8988T (cell line): ENCODE measurements at places on chromosomes 11 and 22.

GRCh38 chr11:112797648-112798293 lies 163.4 kb upstream of the NCAM1 start:
- no peak for DNase-seq

DNA sequence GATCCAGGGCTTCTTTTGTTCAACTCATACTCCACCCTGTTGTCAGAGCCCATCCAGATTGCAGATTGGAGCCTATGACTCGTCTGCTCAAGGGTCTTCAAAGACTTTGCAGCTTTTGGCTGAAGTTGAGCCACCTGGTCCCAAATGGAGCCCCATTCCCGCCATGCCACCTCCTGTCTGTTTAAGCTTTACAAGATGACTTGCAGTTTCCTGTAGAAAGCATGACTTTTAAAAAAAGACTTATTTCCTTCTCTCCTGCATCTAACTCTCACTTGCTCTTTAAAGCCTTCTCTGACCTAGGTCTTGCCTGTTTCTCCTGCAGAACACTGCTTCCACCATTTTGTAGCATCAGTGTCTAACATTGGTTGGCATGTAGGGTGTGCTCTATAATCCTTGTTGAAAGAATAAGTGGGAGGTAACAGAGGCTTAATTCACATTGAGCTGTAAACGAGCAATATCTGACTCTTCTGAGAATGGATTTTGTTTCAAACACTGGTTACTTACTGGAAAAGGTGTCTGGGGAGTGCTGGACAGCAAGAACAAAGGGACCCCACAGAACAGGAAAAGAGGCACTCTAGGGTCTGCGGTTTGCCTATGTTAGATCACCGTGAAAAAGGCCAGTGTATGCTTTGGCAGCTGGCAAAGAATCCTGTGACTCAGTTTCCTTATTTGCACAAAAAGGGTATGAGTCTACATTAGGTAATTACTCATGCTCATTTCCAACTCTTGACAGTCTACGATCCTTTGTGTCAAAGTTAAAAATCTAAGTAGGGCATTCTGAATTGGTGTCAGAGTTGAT lies 30.3 kb downstream of the NF2 start:
- no peak for DNase-seq

GRCh38 chr11:20047006-20047768 lies 113.1 kb downstream of the DBX1 start:
- no peak for DNase-seq

DNA sequence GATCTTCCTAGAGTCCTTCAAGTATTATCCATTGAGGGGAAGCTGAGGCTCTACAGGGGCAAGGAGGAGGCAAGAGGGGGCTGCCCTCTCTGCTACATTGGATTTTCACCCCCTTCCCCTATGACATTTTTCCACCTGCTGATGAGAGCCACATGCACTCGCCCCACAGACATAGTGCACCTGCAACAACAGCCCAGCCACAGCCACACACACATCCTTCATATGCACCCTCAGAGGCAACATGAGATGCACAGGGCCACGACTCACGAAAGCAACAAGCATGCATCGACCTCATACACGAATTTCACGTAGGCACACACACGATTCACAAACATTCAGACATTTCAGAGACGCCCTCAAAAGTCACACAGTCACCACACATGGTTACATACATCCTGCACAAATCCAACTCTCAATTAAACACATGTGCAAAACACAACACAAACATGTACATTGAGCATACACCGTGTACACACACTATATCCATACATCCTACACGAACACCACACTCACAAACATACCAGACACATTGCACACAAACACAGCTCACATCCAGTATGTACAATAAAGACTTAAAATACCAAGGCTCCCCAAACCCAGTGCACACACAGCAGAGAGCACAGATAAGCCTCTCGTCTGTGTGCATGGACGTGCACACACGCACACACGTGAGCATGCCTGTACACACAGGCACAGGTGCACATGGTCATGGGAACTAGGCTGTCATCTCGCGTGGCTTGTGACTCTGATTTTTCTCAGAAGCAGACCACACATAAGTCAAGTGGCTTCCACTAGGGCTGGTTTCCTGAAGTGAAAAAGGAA lies 6.3 kb upstream of the LRRC32 start:
- DNase-seq, result no peak

DNA sequence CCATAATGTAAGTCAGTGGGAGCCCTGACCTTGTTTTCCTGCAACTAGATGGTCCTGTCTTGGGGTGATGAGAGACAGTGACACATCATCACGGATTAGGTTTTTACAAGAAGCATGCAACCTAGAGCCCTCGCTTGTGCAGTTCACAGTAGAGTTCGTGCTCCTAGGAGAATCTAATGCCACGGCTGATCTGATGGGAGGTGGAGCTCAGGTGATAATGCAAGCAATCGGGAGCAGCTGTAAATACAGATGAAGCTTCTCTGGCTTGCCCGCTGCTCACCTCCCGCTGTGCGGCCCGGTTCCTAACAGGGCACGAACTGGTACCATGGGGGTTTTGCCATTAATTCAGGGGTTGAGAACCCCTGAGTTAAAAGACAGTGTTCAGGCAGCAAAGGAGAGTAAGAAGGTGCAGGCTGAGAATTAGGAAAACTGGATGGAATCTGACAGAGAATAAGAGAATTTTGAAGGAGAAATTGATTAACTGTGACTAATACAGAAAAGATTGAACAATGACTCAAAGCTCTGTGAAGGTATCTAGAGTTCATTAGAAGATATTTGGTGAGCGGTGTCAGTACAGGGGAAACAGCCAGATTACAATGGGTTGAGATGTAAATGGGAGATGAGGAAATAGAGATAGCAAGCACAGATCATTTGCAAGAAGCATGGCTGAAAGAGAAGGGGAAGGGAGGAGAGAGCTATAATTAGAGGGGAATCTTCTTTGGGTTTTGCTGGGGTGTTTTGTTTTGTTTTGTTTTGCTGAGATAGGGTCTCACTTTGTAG lies 21.0 kb downstream of the WEE1 start:
- DNase-seq, result no peak

DNA sequence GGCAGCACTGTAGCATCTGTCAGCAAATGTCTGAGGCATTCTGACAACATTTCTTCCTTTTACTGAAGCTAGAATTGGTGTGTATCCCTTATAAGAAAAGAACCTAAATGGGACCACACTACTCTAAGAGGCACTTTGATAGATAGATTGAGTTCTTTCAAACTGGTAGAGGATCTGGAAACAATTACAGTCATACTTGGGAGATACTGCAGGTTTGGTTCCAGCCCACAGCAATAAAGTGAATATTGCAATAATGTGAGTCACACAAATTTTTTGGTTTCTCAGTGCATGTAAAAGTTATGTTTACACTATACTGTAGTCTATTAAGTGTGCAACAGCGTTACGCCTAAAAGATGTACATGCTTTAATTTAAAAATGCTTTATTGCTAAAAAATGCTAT lies 96.9 kb downstream of the SBF2 start:
- no peak for DNase-seq

DNA sequence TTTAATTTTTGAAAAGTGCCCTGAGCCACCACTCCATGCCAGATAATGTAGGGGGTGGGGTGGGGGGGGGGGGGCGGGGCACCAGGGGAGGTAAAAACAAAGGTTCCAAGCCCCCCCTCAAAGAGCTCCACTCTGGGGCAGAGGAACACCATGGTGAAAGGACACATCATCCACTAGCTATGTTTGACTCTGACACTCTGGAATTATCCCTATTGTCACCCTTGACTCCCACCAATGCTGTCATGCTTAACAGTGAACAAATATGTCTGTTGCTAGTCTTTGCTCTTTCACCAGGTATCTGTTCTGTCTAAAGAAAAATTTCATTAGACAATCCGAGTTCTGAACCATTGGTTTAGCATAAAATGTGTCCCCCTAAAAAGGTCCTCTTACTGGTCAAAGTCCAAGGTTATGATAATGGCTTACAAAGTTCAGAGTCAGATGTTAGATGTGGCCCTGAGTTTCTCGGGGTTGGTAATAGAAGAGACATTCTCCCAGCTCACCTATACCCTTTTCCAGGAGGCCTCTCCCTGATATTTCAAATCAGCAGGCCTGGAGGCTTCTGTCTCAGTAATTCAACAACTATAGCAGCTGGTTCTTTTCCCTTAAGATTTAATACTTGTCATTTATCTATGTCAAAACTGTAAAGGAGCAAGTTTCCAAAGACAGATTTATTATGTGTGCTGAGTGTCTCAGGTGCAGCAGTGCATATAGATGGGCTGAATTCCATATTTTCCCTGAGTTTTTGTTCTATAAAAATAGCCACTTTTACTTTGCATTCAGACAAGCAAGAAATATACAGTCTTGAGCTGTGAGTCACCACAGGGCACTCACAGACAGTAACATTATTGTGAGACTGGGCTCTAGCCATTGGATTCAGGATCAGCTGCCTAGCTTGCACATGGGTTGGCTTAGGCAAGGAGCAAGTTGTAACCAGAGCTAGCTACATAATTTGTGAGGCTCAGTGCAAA lies 174.1 kb downstream of the CSNK2A3 start:
- peak; percentile 39 for DNase-seq

DNA sequence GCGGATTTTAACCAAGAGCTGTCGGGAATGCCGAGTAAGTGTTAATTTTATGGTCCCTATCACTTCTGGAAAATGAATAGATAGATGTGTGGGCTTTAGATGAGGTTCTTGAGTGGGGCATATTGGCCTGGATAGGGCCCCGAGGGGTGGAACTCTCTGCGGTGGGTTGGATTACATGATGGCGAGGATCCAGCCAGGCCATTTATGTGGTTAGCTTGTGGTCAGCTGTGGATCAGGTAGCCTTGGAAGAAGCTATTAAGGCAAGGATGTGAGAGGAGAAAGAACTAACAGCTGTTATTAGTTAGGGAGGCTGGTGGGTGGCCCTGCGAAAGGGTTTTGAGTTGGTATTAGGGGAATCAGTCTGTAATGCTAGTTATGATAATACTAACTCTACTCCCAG lies 268.4 kb downstream of the NELL1 start:
- DNase-seq, result no peak

DNA sequence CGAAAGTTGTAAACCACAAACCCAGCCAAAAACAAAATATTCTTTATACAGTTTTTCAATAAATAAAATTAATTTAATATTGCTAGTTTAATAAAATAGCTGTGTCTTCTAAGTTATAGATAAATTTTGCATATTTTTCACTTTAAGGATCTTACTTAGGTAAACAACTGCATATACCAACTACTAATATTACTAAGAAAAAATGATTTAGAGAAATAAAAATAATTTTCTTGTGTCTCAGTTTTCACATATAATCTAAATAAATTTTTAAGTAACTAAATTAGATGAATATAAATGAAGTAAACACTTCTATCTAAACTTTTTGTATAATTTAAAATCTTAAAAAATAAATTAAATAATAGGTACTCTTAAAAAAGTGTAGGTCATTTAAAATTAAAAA lies 67.1 kb upstream of the TOP3B start:
- no peak for DNase-seq

GRCh38 chr22:23752750-23753149 lies 1.5 kb downstream of the VPREB3 start:
- no peak for DNase-seq

DNA sequence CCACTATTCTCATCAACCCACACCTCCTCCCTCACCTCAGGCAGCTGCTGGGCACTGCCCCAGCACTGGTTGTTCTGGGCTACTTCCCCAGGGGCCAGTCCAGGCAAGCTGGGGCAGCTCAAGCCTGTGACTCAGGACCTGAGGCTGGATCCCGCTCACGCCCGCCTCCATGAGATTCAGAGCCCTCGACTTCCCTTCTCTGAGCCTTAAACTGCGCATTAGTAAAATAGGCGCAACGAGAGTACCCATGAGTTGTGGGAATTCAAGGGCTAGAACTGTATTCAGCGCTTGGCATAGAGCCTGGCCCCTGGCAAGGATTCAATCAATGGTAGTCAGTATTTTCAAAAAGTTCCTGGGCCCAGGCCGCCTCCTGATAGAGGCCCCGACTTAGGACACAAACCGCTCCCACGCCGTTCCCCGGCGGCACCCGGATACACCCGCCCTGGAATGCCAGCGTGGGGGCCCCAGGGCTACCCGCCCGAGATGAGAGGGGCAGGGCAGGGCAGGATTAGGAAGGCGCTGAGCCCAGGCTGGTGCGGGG lies 723 bp upstream of the CD82 start:
- DNase-seq, result no peak

- peak; percentile 11 for DNase-seq
Measured at GRCh38 chr11:34915136-34916014, 804 bp downstream of the APIP start.

- no peak for DNase-seq
Measured at GRCh38 chr11:113991170-113991569, 16.3 kb downstream of the HTR3A start.

DNA sequence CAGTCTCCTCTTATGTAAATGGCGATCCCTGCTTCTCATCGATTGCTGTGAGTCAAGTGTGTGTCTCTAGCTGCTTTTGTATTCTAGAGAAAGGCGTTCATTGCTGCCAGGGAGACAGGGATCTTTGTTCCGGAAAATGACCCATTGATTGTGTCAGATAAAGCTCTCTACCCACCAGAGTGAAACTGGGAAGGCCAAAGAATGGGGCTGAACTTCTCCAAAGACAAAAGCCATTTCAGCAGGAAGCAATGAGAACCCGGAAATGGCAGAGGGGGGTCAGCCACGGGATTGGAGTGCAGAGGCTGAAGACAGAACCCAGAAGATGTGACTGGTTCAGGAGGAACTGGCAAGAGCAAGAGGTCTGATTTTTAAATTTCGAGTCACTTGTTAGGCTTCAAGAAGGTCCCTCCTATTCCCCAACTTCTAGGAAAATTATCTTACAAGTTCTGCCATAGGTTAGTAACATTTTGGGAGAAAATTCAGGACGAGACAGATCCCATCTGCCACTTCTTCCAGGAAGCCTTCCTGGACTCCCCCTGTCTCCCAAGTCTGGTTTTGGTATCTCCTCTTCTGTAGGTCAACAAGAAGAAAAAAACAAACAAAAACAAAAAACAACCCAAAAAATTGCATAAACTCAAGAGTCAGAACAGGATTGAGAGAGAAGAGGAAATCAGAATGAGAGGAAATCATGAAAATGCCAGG lies 110.6 kb downstream of the NECTIN1 start:
- no peak for DNase-seq

GRCh38 chr22:40911772-40912171 lies 39.4 kb upstream of the RBX1 start:
- DNase-seq, result no peak

DNA sequence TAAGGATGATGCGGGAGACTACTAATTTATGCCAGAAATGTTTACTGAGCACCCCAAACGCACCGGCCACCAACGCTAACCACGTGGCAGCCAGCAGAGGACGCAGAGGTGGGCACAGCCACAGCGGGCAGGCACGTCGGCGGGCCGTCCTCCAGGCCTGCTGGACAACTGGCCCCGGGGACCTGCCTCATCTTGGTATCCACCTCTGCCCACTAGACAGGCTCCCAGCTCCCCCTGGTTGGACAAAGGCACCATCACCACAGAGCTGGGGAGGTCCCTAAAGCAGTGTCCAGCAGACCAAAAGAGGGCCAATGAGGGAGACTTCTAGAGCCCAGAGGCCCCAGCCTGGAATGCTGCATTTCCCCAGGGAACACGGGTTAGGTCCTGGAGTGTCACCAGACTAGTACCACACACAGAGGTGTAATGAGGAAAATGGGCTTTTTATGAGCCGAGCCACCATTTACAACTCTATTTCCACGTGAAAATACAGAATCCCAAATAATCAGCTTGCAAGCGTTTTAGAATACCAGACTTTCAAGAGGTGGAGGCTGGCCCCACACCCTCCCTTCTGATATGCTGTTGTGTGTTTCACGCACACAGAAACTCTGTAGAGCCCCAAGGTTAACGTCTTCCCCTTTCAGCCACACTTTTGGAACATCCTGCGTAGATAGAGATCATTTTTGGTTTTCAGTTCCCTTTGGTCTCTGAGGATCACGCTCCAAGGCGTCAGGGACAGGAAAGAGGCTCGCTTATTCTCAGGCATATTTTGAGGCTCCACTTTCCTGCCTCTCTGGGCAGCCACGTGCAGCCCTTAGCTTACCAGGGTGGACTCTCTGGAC lies 23.7 kb upstream of the BID start:
- no peak for DNase-seq
